ENCODE measurements at places on chromosomes 2 and 18.

DNA sequence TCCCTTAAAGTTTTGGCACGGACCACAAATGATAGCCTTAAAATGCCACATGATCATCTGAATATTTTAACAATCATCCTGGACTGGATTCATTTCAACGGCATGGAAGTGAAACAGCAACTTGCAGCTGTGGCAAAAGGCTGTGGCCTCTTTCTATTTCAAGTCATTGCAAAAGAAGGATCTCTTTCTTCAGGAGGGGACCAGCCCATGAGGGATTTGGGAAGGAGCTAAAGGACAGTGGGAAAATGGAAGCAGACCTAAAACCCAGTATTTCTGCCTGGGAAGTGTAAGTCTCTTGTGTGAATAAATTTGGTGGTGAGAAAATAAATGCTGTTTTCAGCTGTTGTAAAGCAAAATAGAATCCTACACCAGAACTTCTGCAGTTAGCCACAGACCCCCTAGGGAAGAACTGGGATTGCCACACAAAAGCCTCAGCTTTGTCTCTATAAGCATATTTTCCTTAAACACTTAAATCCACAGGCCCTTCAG is 107.3 kb upstream of the ZFP36L2 start:
- DNase-seq: no peak

GRCh38 chr2:238670111-238670585 is 177.7 kb upstream of the TWIST2 start:
- no peak for DNase-seq

GRCh38 chr18:5975111-5976002 is 80.0 kb upstream of the TMEM200C start:
- no peak for DNase-seq

DNA sequence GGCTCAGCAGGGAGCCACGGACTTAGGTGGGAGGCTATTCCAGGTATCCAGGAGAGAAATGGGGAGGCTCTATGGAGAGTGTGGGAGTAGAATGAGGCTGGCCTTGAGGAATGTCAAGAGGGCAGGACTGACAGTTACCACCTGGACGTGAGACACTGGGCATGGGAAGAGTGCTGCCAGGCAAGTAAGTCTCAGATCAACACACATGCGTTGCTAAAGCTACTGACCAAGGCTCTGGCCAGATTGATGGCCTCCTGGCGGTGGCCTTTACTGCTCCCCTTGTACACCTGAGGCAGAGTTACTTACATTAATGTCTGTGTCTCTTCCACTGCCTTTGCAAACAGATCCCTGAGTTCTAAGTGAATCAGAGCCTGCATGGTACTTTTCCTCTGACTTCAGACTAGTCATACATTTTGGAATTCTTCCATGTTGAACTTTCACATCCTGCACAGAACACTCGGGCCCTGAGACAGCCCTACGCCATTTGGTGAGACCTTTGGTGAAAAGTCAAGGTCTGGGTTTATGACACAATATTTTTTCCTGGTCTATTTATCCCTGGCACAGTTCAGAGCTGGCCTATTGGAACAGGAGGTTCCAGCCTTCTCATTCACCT is 398.8 kb upstream of the TRIB2 start:
- DNase-seq: no peak

- no peak for DNase-seq
Observed at GRCh38 chr2:6308986-6309385, 556.7 kb downstream of the CMPK2 start.
